ENCODE measurements at places on chromosomes 6 and 20.

DNA sequence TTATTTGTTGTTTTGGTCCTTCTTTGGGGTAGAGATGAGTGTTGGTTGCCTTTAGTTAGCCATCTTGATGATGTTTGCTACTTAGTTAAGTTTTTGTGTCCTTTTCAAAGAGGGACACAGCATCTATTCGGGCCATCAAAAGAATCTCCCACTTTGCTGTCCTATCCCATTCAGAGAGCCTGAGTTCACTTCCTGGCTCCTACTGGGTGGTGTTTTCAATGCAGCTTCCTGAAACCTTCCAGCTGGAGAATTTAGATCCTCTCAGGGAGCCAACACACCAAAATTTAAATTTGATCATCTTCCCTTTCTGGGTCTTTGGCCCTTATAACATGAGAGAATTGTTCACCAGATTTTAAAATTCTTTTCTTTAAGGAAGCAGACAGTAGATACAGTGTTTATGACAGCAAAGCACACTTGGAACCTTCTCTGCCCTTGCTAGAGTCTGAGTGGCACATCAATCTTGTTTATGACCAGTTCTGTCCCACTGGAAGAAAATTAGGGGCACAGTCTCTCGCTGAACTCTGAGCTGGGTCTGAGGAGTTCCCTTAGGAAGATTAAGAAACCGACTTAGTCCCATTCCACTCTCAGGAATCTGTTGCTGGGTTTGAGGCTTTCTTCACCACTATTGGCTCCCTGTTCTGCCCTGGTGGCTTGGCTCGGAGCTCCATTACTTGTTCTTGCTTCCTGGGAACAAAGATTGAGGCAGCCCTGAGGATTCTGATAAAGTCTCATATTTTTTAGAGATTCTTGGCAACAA, 115.5 kb downstream of the CCDC170 start:
- DNase-seq: no peak

- DNase-seq: no peak
Observed at GRCh38 chr6:11241793-11242201, 9.3 kb upstream of the NEDD9 start.

- no peak for DNase-seq
Observed at GRCh38 chr6:27154696-27155095, 92.8 kb upstream of the PRSS16 start.

GRCh38 chr6:161351858-161352257, 78.0 kb upstream of the AGPAT4 start:
- DNase-seq: no peak

GRCh38 chr6:54970337-54970736, 123.8 kb downstream of the FAM83B start:
- no peak for DNase-seq

Measured in stimulated activated CD4-positive, alpha-beta T cell treated with anti-CD3 and anti-CD28 coated beads, Interleukin-1b, Interleukin-23, amount 100 ng/mL, for 1 hour (primary cell).